ENCODE measurements at places on chromosomes 2 and 18.

DNA sequence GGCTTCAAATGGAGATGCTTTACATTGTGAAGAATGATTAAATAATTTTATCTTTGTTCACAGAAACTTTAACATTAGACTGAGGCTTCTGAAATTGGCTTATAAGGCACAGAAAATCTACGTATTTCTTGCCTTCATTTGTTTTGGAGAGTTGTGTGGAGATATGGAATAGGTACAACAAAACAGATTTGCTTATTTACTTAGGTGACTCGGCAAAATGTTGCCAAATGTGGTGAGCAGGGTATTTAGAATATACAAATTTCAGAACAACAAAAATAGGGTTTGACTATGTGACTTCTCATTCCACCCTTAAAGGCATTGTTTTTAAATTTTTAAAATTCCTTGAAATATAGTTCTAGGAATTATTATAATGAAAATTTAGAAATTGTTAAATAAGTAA is 134.2 kb downstream of the KCNJ3 start:
- no peak for DNase-seq

DNA sequence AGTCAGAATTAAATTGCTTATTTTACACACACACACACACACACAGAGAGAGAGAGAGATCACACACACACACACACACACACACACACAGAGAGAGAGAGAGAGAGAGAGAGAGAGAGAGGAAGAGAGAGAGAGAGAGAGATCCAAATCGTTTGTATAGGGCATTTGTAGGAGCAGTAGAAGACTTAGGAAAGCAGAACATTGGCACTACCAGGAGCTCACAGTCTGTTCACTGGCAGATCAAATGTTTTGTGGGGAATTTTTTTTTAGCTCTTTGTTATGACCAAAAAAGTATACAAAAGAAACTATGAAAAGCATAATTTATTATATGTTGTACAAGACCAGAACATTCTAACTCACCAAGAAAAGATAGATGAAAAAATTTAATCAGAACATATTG is 81.8 kb downstream of the MBD5 start:
- DNase-seq, result no peak

DNA sequence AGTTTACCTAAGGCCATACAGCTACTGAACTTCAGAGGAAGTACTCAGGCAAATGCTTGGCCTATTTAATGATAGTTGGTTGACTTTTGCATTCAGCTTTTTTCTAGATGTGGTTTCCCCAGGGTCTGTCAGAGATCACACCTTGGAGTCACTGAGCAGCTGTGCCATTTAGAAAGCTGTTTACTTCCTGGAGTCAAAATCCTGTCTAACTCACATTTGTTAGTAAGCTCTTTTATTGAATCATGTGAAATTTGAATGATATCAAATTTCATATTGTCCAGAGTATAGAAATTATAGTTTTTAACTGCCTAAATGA is 7.6 kb upstream of the TRIB2 start:
- no peak for DNase-seq

DNA sequence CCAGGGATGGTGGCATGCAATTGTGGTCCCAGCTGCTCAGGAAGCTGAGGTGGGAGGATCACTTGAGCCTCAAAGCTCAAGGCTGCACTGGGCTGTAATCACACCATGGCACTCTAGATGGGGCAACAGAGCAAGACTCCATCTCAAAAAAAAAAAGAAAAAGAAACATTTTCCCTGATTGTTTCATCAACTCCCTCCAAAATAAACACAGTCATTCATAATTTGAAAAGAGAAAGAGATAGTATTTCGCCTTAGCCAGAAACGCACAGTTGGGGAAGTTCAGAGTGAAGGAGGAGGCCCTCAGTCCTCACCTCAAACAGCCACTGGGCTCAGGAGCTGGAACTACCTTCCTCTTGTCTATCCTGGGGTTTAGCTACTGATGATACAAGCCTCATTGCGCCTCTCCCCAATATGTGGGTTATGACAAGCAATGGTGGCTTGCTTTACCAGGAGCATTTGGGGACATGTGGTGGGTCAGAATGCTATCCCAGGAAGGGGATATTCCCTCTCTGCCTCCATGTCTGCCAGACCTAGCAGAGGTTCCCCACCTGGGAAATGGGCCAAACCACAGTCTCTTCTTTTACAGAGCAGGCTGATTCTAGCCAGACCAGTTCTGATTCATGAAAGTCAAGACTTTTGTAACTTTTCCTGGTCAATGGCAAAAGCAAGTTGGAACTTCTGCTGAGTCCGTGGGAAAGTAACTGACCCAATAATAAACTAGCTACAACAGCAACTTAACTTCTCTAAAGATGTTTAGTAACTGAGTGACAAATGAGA is 22.2 kb upstream of the TMEM87B start:
- peak; percentile 43 for DNase-seq

DNA sequence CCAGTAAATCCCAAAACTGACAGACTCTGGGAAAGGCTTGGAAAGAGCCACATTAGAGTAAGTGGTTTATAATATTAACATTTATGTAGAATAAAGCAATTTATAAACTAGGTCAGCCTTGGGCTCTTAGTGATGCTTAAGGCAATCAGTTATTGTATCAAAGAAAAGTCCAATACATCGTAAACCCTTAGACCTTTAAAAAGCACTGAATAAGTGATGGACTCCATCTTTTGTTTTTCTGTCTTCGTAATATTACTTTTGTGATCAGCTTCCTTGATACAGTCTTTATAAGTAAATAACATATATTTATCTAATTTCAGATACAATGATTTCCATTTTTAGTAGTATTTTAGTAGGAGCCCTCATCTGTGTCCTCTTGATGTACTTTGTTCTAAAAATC is 28.7 kb downstream of the DDX1 start:
- DNase-seq, result no peak

- DNase-seq, result no peak
These were observed 4.3 kb downstream of the PELI1 start for GRCh38 chr2:64139956-64140355.

- DNase-seq, result no peak
These were observed 79.6 kb upstream of the DNMT3A start for GRCh38 chr2:25421289-25421688.

- DNase-seq, result no peak
These were observed 31.6 kb upstream of the PIK3C3 start for GRCh38 chr18:41923446-41923845.

Data from HFFc6 (cell line).